Thoracic aorta (tissue), 2 donors: ENCODE measurements at places on chromosomes 2 and 18. TPM values are rescaled to one million over a fixed set of nuclear protein-coding genes. Genes with fewer than 3 reads are reported as not detected.

GRCh38 chr2:2114707-2115245 lies 216.3 kb downstream of the MYT1L start:
- H3K4me1 ChIP-seq: no peaks in the 10 kb centered on the region
- H3K27me3 ChIP-seq: no peaks in the 10 kb centered on the region
- no peak for DNase-seq
- no peak overlapping the region for H3K4me3 ChIP-seq
- no peak overlapping the region for H3K27ac ChIP-seq
- H3K36me3 ChIP-seq: no peaks in the 10 kb centered on the region

DNA sequence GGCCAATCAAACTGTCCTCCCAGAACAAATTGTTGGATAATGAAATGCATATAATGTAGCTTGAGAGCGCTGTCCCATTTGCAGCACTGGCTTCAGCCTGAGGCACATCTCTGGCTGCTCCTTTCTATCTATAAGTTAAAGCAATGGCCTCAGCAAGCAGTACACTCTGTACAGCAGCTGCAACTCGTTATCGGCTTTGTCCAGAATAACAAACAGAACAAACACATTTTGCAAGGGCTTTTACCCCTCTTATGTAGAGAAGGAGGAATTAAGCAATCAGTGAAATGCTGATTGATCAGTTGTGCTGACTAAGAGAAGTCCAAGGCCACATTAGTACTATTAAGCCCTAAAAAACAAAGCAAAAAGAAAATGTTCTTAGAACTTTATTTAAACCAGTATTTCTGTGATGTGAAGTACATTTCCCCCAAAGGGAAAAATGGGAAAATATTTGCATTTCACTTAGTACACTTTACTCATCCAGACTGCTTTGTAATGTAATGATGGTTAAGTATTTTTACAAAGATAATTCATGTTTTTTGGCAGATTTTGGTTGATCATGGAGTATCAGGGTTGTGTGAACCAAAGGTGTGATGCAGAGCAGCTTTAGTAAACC lies 15.0 kb upstream of the CPS1 start:
- no peak for DNase-seq
- no peak overlapping the region for H3K4me3 ChIP-seq
- no peaks in the 10 kb centered on the region for H3K36me3 ChIP-seq
- no peaks in the 10 kb centered on the region for H3K27me3 ChIP-seq

DNA sequence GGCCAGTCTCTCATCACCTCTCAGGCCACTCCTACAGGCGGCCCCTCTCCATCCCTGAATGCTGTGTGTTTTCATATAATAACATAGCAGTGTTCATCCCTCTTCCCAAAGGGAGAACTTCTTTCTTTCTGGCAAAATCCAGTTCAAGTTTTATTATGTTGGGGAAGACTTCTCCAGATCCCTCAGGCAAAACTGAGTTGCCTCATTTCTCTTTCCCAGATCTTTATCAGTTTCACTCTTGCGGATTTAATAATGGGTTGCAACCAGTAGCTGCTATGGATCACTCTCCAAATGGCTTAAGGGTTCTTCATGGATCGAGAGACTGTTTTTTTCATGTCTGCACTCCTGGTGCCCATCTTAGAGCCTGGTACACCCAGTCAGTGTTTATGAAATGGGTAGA lies 129.9 kb downstream of the FHOD3 start:
- no peak overlapping the region for H3K27ac ChIP-seq
- H3K4me1 ChIP-seq: peaks cover 1% of the 10 kb centered on the region
- H3K27me3 ChIP-seq: no peaks in the 10 kb centered on the region
- no peaks in the 10 kb centered on the region for H3K36me3 ChIP-seq
- DNase-seq: no peak

Gene REG3A
- total RNA-seq: 8.3 TPM

DNA sequence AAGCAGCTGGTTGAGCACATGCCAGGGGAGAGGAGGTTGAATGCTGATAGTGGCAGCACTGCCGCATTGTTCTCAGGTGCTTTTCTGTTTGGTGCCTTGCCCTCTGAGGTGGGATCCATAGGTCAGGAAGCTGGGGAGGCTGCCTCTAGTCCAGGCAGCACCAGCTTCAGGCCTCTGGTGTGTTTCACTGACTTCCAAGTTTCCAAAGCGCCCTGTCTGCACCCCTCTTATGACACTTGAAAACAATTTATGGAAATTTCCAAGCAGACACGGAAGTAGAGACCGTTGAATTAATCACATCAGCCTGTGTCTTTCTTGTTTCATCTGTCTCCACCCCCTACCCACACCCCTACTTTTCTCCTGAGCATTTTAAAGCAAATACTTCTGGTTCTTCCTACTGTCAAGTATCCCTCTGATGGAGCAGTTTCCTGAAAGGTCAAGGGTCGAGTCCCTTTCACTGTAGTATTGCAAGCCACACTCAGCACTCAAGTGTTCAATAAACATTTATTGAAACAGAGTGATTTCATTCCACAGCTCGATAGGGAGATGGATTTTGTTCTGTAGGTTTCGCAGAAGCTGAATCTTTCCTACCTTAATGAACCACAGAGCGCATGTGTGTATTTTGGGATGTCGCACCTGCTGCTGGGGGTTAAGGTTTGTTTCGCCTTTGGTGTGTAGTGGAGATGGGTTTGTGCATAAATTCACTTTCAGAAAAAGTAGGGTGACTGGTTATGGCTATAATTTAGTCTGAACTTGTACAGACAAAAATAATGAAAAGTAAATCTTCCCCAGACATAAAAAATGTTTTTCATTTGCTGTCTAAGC lies 21.4 kb downstream of the DGKD start:
- DNase-seq: no peak
- H3K36me3 ChIP-seq: no peaks in the 10 kb centered on the region
- H3K4me1 ChIP-seq: peaks cover 4% of the 10 kb centered on the region
- H3K27ac ChIP-seq: no peak overlapping the region
- no peaks in the 10 kb centered on the region for H3K27me3 ChIP-seq

Gene CPO
- total RNA-seq: 3.0 TPM

GRCh38 chr2:151067658-151068369 lies 193.8 kb downstream of the RBM43 start:
- no peaks in the 10 kb centered on the region for H3K4me1 ChIP-seq
- no peak for DNase-seq
- no peaks in the 10 kb centered on the region for H3K27me3 ChIP-seq
- H3K27ac ChIP-seq: no peak overlapping the region

Gene PLGLB1
- total RNA-seq: 2.0 TPM

Gene CABYR
- total RNA-seq: 1.8 TPM

Gene ASXL3
- total RNA-seq: 7.3 TPM

DNA sequence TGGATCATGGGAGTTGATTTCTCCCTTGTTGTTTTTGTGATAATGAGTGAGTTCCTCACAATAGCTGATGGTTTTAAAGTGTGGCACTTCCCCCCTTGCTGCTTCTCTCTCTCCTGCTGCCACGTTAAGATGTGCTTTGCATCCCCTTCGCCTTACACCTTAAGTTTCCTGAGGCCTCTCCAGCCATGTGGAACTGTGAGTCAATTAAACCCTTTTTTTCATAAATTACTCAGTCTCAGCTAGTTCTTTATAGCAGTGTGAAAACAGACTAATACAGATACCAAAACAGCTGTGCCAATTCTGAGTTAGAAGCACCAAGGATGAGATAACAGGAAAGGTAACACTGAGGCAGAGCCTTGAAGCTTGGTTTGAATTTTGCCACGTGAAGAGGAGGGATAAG lies 44.7 kb downstream of the ITSN2 start:
- H3K4me3 ChIP-seq: no peak overlapping the region
- DNase-seq: no peak
- H3K27ac ChIP-seq: no peak overlapping the region
- no peaks in the 10 kb centered on the region for H3K27me3 ChIP-seq
- H3K36me3 ChIP-seq: peaks cover 3% of the 10 kb centered on the region
